Caki2 (cell line): ENCODE measurements at places on chromosomes 16 and 17. TPM values are rescaled to one million over a fixed set of nuclear protein-coding genes. Genes with fewer than 3 reads are reported as not detected.
A peak's percentile ranks its signal among the peaks of the same experiment; 100 is the strongest.

KCNJ16 gene
- total RNA-seq: 38.1 and 44.6 TPM in 2 replicates

DNA sequence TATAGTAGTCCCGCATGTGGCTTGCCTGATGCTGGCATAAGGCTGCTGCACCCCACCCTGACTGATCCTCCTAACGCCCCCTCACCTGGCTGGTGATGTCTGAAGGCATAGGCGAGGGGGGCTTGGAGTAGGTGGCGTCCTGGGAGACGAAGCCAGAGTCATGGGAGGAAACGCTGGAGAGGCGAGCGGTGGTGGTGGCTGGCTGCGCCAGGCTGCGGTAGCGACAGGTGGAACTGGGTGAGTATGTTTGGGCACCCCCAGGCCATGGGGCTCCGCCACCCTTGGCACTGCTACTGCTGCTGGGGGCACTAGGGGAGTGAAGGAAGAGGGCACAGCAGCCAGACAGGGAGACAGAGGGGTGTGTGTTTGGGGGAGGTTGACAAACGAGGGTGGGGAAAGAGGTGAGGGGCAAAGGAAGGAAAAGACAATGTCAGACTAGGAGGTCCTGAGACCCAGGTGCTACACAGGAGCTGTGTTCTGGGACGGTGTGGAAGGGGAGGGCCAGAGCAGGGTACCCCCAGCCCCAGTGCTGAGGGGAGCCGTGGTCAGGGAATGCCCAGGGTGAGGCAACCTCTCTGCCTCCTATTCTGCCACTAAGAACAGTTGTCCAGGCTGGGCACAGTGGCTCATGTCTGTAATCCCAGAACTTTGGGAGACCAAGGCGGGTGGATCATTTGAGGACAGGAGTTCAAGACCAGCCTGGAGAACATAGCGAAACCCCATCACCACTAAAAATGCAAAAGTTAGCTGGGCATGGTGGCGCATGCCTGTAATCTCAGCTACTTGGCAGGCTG lies 11.4 kb downstream of the MTSS2 start:
- DNase-seq: no peak

DNA sequence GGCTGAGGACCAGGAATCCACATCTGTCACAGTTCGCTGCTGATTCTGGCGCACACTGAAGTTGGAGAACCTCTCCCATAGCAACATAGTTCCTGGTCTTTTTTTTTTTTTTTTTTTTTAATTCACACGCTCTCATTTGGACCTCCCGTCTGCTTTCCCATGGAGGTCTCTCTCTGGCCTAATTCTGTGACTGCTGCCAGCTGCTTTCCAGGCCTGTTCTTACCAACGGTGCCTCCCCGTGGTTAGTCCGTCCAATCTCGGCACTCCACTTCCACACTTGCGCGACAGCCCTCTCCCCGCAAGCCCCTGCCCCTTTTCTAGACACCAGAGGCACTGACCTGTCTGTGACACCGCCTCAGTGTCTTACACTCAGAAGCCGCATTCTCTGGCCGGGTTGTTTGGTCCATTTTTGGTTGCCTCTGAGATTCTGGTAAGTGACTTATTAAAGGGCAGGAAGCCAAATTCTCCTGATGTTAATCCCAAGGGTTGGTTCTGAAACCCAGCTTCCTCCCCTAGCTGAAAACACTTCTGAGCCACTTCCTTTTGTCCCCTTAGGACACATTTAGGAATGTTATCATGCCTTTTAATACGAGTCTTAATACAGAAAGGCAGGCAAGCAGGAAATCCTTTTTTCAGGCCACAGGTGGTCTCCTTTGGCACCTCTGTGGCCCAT lies 1.1 kb upstream of the AKTIP start:
- DNase-seq: peak; percentile 35

- DNase-seq: no peak
Observed at GRCh38 chr17:70022175-70022574, 52.9 kb upstream of the KCNJ16 start.

GRCh38 chr17:50689251-50689650 lies 18.5 kb downstream of the ANKRD40 start:
- DNase-seq: peak; percentile 93

DNA sequence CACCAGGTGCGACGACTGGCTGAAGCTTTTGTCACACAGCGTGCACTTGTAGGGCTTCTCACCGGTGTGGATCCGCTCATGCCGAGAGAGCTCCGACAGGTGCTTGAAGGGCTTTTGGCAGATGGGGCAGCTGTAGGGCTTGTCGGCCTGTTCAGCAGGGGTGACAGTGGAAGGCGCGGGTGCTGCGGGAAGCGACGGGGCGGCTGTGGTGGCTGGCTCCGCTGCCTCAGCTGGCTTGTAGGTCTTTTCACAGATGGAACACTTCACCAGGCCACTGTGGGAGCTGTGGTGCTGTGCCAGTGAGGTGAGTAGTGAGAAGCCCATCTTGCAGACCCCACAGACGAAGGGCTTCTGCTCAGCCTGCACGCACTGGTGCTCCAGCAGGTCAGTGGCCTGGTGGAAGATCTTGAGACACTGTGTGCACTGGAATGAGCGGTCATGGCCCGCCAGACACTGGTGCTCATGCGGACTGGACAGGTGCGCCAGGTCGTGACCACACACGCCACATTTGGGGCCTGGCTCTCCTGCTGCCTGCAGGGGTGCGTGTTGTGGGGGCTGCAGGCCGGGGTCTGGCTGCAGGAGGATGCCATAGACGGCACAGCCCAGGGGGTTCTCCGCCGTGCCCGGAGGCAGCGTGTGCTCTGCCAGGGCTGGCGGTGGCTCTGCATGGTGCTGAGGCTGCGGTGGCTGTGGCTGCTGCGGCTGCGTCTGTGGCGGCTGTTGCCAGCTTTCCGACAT lies 2.8 kb downstream of the ZNF319 start:
- DNase-seq: no peak

GRCh38 chr17:560432-560873 lies 154.2 kb downstream of the VPS53 start:
- peak; percentile 18 for DNase-seq
